ENCODE measurements at places on chromosomes 7 and 10. TPM values are rescaled to one million over a fixed set of nuclear protein-coding genes. Genes with fewer than 3 reads are reported as not detected.

DNA sequence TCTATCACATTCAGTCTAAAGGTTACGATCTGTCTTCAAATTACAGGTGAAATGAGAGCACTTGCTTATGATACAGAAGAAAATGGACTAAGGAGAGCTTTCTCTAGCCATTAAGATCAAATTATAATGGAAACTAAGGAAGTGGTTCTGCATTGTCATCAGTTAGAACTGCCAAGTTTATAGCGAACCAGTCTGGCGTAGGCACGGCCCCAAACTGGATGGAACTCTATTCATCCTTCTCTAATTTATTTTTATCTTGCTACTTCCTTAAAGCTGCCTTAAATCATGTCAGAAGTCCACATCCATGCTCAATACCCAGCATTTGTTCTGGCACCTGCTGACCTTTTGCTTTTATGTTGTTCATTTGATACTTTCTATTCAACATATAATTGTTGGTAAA lies 63.7 kb upstream of the APBB1IP start:
- H3K4me1 ChIP-seq, result no peaks in the 10 kb centered on the region
- DNase-seq, result no peak
- no peak overlapping the region for H3K27ac ChIP-seq
- no peaks in the 10 kb centered on the region for H3K27me3 ChIP-seq
- H3K36me3 ChIP-seq, result no peaks in the 10 kb centered on the region

DNA sequence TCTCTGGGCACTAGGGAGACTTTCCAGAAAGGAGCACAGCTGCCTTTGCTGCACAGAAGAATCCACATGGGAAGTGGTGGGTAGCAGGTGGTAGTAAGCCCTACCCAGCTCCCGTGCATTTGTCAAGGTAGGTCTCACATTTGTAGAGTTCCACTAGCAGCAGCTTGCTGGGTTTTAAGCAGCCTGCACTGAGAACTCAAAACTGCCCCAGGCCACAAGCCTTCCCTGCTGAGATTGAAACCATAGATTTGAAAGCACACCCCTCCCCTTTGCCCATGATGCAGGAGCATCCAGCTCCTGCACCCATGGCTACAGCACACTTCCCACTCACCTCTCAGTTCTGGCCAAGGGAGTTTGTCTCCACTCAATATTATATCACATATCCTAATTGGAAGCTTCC lies 604.5 kb upstream of the STEAP1 start:
- H3K36me3 ChIP-seq, result no peaks in the 10 kb centered on the region
- DNase-seq, result no peak
- no peak overlapping the region for H3K27ac ChIP-seq
- no peaks in the 10 kb centered on the region for H3K4me1 ChIP-seq

GRCh38 chr7:66047426-66047825 lies 28.2 kb upstream of the ASL start:
- no peaks in the 10 kb centered on the region for H3K4me1 ChIP-seq
- peak; percentile 34 for DNase-seq
- H3K27me3 ChIP-seq, result no peaks in the 10 kb centered on the region
- H3K36me3 ChIP-seq, result no peaks in the 10 kb centered on the region
- no peak overlapping the region for H3K4me3 ChIP-seq
- no peak overlapping the region for H3K27ac ChIP-seq

- no peaks in the 10 kb centered on the region for H3K4me1 ChIP-seq
- H3K27me3 ChIP-seq, result no peaks in the 10 kb centered on the region
- no peak overlapping the region for H3K27ac ChIP-seq
- H3K4me3 ChIP-seq, result no peak overlapping the region
- DNase-seq, result no peak
These were observed 7.5 kb upstream of the DNAJC1 start for GRCh38 chr10:22010973-22011408.

GRCh38 chr7:135186261-135186540 lies 15.7 kb upstream of the CYREN start:
- H3K4me1 ChIP-seq, result peaks cover 4% of the 10 kb centered on the region
- H3K27ac ChIP-seq, result peak overlapping the region; percentile 46
- no peak overlapping the region for H3K4me3 ChIP-seq

DNA sequence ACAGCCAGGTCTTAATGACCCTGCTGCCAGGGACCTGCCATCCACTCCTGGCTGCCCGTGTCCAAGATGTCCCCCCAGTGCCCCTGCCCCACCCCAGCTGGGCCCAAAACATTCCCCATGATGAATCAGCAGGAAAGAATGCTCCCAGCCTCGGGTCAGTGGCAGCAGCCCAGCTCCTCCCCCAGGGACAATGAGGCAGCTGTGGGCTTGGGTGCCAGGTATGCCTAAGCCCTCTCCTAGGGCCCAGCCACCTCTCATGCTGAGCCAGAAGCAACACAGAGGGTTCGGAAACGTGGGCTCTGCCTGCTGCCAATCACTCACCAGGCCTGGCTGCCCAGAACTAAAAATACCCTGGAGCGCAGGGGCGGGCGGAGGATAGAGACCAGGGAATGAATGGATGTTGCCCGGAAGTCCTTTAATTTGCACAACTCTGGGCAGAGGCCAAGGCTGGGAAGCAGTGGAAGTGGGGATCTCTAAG lies 1.5 kb upstream of the LOXL4 start:
- peak overlapping the region; percentile 88 for H3K27ac ChIP-seq
- peaks cover 40% of the 10 kb centered on the region for H3K4me1 ChIP-seq
- no peaks in the 10 kb centered on the region for H3K36me3 ChIP-seq
- peak; percentile 95 for DNase-seq
- H3K27me3 ChIP-seq, result no peaks in the 10 kb centered on the region
- no peak overlapping the region for H3K4me3 ChIP-seq

- no peaks in the 10 kb centered on the region for H3K36me3 ChIP-seq
- H3K27ac ChIP-seq, result peak overlapping the region; percentile 47
- H3K4me3 ChIP-seq, result peak overlapping the region; percentile 43
- DNase-seq, result no peak
These were observed 63.7 kb upstream of the STEAP1B start for GRCh38 chr7:22563621-22564241.

GRCh38 chr7:77866370-77866769 lies 67.8 kb downstream of the PHTF2 start:
- H3K4me1 ChIP-seq, result peaks cover 25% of the 10 kb centered on the region
- DNase-seq, result no peak
- no peak overlapping the region for H3K4me3 ChIP-seq
- H3K36me3 ChIP-seq, result no peaks in the 10 kb centered on the region

- H3K4me1 ChIP-seq, result peaks cover 4% of the 10 kb centered on the region
- H3K27me3 ChIP-seq, result no peaks in the 10 kb centered on the region
- H3K4me3 ChIP-seq, result no peak overlapping the region
- DNase-seq, result no peak
These were observed 137.2 kb downstream of the NOC3L start for GRCh38 chr10:94225589-94225988.

DNA sequence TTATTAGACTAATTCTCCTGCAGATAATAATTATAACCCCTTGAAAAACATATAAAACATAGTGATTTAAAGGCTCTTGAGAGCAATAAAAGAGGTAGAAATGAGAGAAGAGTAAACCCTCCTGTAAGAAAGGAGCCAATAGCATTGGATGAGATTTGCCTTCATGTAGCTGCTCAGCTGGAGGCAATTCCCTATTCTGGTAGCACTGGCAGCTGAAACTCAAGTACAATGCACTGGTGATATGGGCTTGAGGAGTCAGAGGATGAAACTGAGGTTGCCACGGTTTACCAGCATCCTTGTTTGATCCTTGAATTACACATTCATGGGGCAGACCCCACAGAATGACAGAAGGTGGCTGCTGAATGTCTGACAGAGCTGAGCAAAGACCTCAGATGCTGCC lies 76.4 kb downstream of the CTTNBP2 start:
- H3K4me1 ChIP-seq, result no peaks in the 10 kb centered on the region
- no peaks in the 10 kb centered on the region for H3K27me3 ChIP-seq
- no peak overlapping the region for H3K27ac ChIP-seq
- no peaks in the 10 kb centered on the region for H3K36me3 ChIP-seq

GRCh38 chr10:14151571-14151970 lies 179.2 kb downstream of the FRMD4A start:
- no peak overlapping the region for H3K4me3 ChIP-seq
- no peaks in the 10 kb centered on the region for H3K27me3 ChIP-seq
- no peak overlapping the region for H3K27ac ChIP-seq
- no peak for DNase-seq
- H3K4me1 ChIP-seq, result no peaks in the 10 kb centered on the region

GRCh38 chr7:37690206-37690605 lies 6.6 kb downstream of the GPR141 start:
- H3K27ac ChIP-seq, result no peak overlapping the region
- no peaks in the 10 kb centered on the region for H3K27me3 ChIP-seq
- H3K36me3 ChIP-seq, result no peaks in the 10 kb centered on the region
- H3K4me1 ChIP-seq, result no peaks in the 10 kb centered on the region
- DNase-seq, result no peak

DNA sequence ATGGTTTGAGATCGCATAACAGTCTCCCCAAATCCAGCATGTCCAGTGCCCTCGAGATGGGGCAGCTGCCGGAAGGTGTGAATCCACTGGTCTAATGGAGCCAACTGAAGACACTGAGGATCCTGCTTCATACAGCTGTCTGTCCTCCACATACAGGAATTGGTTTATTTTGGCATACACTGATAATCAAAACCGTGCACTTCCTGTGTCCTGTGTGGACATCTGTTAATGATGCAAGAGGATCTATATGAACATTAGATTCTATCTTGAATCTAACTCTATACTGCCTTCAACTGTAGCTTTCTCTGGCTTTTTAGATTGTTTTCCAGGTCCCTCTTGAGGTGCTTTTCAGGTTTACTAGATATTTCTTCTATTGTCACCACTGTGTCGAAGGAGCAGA lies 3.0 kb upstream of the JAZF1 start:
- H3K27ac ChIP-seq, result no peak overlapping the region
- no peaks in the 10 kb centered on the region for H3K4me1 ChIP-seq
- no peaks in the 10 kb centered on the region for H3K36me3 ChIP-seq
- no peaks in the 10 kb centered on the region for H3K27me3 ChIP-seq

DNA sequence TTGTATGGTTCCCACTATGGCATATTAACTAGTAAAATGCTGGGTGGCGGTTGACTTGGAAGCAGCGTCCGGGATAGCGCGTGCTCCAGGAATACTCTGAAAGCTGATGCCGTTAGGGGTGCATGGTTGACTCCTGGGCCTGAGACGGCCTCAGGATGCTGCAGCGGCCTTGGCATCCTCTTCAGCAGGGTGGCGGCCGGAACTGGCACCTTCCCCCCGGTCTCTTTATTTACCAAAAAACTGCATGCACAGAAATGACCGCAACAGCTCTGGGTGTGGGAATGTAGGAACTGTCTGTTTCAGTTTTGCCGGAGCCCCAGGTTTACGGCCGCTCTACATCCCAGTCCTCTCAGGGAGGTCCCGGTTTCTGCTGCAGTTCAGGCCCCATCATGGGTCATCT lies 28.8 kb downstream of the PFKP start:
- no peaks in the 10 kb centered on the region for H3K36me3 ChIP-seq
- peak overlapping the region; percentile 7 for H3K4me3 ChIP-seq
- peak overlapping the region; percentile 66 for H3K27ac ChIP-seq
- no peaks in the 10 kb centered on the region for H3K4me1 ChIP-seq

DNA sequence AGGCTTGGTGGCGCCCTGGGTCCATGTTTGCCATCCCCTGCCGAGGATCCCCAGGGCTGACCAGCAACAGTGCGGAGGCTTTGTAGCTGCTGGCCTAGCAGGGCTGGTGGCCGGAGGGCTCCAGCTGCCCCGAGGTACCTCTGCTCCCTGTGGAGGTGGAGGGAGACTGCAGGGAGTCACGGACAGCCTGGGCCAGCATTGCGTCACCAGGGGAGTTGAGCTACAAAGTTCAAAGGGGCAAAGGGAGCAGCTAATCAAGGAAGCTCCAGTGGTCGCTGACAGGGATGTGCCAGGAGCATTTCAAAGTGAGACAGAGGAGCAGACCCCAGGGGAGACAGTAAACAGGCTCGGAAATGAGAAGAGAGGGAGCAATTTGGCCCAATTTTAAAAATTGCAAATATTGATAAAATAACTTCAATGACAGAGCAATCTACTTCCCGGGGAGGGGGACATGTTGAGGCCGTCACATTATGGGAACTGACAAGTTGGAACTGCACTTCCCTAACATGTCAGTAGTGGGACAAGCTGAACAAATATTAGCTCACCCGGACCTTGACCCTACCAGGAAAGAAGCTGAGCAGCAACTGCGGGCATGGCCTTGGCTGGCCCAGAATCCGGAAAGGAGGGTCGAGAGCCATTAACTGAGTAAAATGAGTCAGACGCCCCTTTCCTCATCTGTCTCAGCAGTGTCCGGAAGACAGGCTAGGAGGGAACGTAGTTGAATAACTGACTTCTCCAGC lies 39.4 kb downstream of the BTBD16 start:
- no peak overlapping the region for H3K27ac ChIP-seq
- H3K4me1 ChIP-seq, result peaks cover 24% of the 10 kb centered on the region
- H3K4me3 ChIP-seq, result no peak overlapping the region
- no peaks in the 10 kb centered on the region for H3K36me3 ChIP-seq
- no peak for DNase-seq
- no peaks in the 10 kb centered on the region for H3K27me3 ChIP-seq

- H3K4me3 ChIP-seq, result peak overlapping the region; percentile 69
- no peaks in the 10 kb centered on the region for H3K27me3 ChIP-seq
These were observed 1.5 kb downstream of the HDAC9 start for GRCh38 chr7:18497082-18497481.

DNA sequence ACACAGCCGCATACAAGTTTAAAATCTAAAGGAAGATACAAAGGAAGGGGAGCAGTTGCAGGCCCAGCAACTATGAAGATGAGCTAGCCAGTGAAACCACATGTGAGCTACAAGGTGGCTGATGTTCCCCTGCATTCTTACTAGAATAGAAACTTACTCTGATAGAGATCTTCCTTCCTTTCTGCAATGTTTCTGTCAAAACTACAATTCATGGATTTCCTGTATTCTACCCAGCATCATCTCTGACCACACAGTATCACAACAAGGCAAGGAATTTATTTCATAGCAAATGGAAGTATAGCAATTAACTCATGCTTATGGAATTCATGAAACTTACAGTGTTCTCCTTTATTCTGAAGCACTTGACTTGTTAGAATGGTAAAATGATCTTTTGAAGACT lies 68.7 kb upstream of the AASS start:
- no peak overlapping the region for H3K27ac ChIP-seq
- no peak overlapping the region for H3K4me3 ChIP-seq
- no peaks in the 10 kb centered on the region for H3K36me3 ChIP-seq
- H3K4me1 ChIP-seq, result no peaks in the 10 kb centered on the region
- H3K27me3 ChIP-seq, result no peaks in the 10 kb centered on the region

DNA sequence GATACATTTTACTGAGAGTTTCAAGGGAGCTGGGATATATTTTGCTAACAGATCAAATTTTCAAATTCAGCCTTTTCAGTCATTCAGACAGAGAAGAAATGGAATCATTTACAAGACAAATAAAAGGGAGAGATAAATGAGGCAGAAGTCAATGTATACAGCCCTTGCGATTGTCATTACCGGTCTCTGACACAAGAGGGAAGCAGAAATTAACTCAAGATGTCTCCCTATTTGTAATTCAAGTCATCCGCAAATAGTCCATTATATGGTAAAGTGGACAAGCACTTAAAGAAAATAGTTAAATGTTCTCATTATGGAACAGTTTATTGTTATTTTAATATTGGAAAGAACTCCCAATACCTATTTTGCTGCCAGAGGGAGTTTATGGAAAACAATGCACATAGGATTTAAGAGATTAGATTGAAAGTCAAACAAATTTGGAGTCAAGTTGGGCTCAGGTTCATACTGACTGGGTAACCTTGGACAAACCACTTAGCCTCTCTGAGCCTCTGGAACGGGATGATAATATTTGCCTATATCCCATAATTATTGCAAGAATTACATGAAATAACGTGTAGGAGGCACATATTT lies 89.3 kb upstream of the PRKCQ start:
- H3K4me1 ChIP-seq, result peaks cover 3% of the 10 kb centered on the region
- H3K27ac ChIP-seq, result no peak overlapping the region
- DNase-seq, result no peak
- H3K4me3 ChIP-seq, result no peak overlapping the region
- H3K36me3 ChIP-seq, result no peaks in the 10 kb centered on the region

GRM3 gene
- total RNA-seq, result not detected

PMS2 gene
- total RNA-seq, result 5.6 TPM

RELN gene
- total RNA-seq, result 0.32 TPM

CYCS gene
- total RNA-seq, result 329 TPM

MAGI2 gene
- 2.4 TPM for total RNA-seq

OR2A5 gene
- total RNA-seq, result not detected

NODAL gene
- total RNA-seq, result not detected

CCDC6 gene
- 29.9 TPM for total RNA-seq

OLAH gene
- total RNA-seq, result 0.39 TPM

Measured in psoas muscle (tissue), 8 donors.